ENCODE measurements at places on chromosomes 16 and 17.
A peak's percentile ranks its signal among the peaks of the same experiment; 100 is the strongest.

DNA sequence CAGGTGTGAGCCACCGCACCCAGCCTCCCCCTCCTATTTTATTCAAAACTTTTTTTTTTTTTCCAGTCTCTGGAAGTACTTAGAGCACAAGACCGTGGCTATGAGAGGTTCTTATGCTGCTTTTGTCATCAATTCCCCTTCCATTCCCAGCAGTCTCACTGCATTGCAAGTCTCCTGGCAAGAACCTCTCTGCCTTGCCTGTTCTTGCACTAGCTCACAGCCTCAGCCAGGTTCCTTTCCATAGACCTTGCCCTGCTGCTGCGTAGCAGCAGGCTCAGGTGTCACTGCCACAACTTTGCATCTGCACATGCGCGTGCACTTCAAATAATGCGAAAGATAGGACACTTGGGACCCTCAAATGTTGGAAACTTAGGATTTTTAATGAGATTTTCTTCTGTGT lies 15.6 kb downstream of the ATP6V0A1 start:
- no peak for DNase-seq

DNA sequence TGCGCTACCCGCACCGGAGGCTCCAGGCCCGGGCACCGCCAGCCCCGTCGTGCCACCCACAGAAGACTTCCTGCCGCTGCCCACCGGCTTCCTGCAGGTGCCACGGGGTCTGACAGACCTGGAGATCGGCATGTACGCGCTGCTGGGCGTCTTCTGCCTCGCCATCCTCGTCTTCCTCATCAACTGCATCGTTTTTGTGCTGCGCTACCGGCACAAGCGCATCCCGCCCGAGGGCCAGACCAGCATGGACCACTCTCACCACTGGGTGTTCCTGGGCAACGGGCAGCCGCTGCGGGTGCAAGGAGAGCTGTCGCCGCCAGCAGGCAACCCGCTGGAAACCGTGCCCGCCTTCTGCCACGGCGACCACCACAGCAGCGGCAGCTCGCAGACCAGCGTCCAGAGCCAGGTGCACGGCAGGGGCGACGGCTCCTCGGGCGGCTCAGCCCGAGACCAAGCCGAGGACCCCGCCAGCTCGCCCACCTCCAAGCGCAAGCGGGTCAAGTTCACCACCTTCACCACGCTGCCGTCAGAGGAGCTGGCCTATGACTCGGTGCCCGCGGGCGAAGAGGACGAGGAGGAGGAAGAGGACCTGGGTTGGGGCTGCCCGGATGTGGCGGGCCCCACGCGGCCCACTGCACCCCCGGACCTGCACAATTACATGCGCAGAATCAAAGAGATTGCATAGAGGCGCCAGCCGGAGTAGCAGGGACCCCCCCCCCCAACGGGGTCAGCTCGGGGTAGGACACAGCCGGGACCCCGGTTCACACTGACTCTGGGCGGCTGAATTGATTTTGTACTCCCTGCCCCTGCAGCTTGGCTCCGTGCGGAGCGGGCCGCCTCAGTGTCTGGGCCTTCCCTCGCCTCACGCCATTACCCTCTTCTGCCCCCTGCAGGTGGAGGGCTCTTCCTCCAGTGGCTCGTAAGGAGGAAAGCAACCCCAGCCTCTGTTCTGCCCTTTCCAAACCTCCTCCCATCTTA lies 58.5 kb downstream of the TMEM132E start:
- peak; percentile 60 for DNase-seq

DNA sequence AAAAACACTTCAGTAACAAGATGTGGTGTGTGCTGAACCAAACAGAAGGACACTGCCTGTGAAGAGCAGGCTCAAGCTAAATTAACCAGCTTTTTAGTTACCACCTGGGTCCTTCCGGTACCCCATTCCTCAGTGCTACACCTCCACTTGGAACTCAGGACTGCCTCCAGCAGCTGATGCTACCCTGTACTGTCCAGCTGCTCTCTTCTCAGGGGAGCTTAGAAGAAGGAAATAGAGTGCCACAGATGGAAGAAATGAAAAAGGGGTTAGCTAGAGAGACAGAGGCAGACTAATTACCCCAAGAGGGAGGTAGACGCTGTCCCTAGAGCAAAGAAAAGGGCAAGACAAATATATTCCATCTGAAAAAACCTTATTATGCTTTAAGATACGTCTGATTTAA lies 5.7 kb downstream of the MED13 start:
- no peak for DNase-seq

GRCh38 chr16:12489357-12489990 lies 314.2 kb downstream of the CPPED1 start:
- DNase-seq: no peak

DNA sequence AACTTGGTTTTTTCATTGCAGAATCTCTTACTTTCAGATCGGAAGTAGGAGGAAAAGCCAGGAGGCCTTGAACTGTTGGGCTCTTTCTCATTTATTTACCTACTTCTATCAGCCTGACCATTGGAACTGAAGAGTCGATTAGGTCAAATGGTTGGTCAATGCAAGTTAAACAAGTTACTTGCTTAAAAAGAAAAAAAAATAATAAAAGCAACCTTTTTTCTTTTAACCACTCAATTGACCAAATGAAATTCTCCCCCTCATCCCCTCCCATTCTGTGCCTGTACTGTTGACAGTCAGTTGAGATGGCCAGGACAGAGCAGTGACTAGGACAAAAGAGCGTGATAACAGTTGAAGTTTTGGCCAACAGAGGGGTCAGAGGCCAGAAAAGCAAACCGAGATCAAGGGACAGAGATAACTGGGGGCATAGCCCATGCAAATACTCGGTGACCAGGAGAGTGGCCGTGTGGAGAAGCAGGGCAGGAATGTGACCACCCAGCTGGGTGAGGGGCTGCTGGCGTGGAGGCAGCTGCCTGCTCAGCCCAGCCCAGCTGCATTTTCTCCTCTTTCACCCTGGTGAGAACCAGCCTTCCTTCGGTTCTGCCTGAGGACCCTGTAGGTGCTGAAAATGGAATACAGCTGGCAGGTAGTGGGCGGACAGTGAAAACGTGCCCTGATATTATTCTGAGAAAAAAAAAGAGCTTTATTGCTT lies 72.2 kb downstream of the HS3ST3B1 start:
- no peak for DNase-seq

DNA sequence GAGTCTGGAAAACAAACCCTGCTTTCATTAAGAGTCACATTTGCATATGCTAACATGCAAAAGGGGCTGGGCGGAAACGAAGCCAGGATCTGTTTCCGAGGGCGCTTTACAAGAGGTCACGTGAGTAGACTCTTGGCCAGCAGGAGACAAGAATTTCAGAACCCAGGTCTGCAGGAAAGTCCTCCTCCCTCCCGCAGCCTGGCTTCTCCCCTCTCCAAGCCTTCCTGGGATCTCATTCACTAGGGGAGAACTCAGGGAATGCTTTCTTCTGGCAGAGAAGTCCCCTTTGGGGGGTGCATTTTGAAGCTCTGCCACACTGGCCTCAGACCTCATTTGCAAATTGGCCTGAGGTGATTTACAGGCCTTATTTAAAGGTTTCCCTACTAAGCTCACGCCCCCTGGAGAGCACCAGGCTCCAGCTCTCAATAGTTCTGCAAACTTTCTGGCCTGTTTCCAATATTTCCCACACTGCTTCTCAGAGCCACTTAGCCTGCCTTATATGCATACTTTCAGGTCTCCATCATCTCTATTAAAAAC lies 57.2 kb upstream of the CACNG5 start:
- DNase-seq: peak; percentile 23

DNA sequence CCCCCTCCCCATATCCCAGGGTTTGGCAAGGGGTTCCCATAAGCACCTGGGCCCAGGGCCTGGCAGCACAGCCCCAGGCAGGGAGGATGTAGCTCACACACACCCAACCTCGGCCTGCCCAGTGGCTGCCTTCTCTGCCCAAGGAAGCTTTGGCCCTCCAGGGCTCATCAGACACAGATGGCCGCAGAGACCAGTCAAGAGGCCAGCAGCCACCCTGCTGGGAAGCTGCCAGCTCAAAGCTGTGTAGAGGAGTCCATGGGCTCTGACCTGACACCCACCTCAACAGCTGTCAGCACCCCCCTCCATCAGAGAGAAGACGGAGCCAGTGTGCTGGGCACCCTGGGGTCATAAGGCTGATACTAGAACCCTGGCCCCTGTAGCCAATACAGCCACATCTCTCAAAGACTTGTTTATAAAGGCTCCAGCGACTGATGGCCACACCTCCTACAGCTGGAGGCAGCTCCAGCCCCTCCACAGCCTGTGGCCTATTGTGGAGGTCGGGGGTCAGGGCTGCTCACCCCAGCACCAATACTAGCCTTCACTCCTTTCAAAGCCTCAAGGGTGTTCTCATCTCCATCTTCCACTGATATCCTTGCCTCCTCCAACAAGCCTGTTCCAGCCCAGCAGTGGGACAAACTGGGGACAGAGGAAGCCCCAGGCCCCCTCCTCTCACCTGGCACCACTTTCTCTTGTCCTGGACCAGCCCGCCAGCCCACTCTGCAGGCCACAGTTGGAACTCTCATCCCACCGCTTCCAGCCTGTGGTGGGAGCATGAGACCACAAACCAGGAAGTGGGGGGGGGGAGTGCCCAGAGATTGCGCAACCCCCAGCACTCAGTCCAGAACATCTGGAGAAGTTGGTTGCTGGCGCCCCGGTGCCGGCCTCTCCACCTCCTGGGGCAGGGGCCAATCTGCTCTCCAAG lies 2.2 kb upstream of the MPG start:
- DNase-seq: peak; percentile 75

DNA sequence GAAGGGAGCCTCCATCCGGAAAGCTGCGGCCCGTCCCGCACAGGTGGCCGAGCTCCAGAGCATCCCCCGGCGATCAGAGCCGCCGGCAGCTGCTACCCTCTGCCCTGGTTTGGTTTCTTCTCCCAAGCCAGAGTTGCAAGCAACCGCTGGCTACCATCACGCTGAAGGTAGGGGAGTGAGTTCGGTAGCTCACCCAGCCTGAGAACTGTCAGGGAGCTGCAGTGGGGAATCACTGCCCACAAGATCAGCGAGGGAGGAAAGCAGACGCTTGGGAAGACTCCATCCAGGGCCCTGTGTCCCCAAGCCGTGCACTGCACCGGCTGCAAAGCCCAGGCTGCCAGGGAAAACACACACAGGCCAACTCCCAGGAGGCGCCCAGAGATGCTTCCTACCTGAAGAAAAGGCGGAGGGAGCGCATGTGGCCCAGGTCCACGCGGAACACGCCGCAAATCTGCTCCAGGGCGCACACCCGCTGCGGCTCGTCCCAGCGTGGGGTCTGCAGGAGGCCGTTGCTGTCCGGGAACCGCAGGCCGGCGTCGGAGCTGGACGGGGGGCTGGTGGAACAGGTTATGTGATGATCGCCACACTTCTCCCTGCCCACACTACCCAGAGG lies 83.3 kb downstream of the TBC1D16 start:
- DNase-seq: no peak

GRCh38 chr17:39132192-39132610 lies 19.2 kb downstream of the PLXDC1 start:
- DNase-seq: peak; percentile 85

- no peak for DNase-seq
Observed at GRCh38 chr17:42411361-42411760, 11.7 kb downstream of the CAVIN1 start.

DNA sequence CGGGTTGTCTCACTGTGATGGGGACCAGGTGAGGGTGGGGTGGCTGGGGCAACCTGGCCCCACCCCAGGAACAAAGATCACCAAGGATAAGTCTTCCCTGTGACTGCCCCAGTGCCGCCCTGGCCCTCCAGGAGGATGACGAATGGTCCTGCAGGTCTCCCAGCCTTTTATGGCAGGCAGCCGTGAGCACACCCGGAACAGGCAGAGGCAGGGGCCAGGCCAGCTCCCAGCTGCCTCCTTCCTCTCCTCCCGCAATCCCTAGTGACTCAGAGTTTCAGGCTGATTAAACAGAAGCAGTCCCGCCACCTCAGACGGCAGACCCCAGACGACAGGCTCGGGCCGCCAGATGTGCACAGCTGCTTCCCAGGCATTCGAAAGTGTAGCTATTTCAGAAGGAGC lies 13.3 kb downstream of the JUP start:
- peak; percentile 86 for DNase-seq

DNA sequence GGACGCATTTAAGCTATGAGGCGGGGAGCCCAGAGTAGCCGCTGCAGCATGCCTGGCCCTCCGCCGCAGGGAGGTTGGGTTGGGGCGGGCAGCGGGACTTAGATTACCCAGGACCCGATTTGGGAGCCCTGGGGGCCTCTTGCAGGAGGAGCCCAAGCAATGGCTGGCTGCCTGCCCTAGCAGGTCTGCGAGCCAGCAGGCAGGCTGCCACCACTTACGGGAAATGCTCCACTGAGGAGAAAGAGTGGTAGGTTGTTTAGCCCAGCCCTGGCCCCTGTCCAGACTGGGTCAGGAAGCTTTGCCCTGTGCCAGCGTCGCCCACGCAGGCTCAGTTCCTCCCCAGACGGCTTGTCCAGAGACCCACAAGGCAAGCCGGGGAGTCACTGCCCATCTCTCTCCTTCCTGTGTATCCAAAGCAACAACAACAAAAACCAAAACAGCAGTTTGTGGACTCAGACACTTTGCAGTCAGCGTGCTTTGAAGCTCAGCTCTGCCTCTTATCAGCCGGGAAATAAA lies 10.3 kb upstream of the TVP23A start:
- peak; percentile 3 for DNase-seq

DNA sequence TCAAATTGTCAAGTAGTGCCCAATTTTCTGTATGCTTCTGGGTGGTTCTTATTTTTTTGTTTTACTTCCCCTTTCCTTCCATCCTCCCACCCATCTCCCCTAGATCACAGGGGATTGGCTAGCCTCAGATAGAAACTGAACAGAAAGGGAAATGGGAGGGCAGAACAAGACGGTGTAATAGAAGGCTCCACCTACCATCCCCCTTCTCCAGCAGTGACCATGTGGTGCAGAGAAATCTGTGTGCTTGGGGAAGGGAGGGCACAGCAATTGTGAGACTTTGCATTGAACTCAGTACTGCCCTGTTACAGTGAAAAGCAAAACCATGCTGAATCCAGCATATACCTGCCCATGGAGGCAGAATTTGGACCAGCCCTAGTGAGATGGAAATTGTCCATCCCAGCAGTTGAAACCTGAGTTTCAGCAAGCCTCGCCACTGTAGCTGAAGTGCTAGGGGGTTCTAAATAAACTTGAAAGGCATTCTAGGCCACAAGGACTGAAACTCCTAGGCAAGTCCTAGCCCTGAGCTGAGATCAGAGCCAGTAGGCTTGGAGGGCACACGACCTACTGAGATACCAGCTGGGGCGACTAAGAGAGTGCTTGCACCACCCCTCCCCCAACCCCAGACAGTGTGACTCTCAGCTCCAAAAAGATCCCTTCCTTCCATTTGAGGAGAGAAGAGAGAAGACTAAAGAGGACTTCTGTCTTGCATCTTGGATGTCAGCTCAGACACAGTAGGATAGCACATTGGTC lies 5.2 kb downstream of the SLFN11 start:
- DNase-seq: no peak

Data from fibroblast of skin of back (primary cell).